Activated CD4-positive, alpha-beta T cell treated with anti-CD3 and anti-CD28 coated beads for 48 hours (primary cell): ENCODE measurements at places on chromosomes 5 and 9.

GRCh38 chr5:105168806-105169205, 1606.2 kb upstream of the NUDT12 start:
- DNase-seq = no peak

GRCh38 chr5:81850501-81851357, 99.8 kb upstream of the SSBP2 start:
- DNase-seq = no peak

DNA sequence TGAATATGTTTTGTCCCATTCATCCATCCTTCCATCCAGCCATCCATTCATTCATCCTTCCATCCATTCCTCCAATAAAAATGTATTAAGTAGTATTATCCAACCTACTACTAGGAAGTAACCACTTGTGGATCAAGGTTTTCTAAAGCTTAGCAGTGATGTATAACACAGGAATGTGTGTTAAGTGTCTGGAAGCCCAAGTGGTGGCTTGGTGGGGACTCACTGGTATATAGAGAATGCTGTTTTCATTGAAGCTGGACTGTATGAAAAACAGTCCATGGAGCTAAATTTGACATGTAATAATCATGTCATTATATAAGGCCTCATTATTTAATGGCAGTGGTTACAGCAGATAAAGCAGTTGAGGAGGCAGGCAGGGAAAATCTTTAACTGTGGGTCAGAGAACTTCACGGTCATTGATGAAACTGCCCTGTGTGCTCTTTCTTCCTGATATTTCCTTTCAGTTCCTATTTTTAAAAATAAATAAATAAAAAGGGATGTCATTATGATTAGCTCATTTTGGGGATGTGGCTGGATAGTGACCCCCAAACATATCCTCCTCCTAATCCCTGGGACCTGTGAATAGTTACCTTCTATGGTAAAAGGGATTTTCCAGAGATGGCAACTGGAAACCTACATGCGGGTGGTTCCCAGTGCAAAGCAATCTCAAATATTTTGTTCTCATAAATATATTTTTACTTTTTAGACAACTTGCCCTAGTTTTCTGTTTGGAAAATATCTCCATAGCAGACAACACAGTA, 82.3 kb downstream of the DAPK1 start:
- DNase-seq = no peak

DNA sequence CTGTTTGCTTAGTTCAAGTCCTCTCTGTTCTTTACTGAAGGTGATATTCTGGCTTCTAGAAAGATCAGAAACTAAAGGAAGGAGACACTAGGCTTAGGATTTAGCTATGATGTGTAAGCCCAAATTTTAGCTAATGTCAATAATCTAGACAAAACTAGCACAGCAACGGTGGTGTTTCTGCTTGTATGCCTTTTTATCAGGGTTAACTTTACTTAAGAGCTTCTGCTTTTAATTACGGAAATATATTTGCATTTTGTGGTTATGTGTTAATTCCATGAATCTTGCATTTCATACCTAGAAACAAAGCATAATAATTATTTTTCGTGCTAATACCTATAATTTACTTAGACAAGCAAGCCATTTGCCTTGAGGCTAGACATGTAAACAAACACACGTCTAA, 96.1 kb downstream of the PAX5 start:
- no peak for DNase-seq

GRCh38 chr5:7664208-7664607, 186.7 kb downstream of the CFAP90 start:
- no peak for DNase-seq

GRCh38 chr5:150350524-150351344, 6.8 kb upstream of the TCOF1 start:
- peak; percentile 70 for DNase-seq

- DNase-seq = no peak
Observed at GRCh38 chr5:72659726-72660125, 152.5 kb upstream of the ZNF366 start.

DNA sequence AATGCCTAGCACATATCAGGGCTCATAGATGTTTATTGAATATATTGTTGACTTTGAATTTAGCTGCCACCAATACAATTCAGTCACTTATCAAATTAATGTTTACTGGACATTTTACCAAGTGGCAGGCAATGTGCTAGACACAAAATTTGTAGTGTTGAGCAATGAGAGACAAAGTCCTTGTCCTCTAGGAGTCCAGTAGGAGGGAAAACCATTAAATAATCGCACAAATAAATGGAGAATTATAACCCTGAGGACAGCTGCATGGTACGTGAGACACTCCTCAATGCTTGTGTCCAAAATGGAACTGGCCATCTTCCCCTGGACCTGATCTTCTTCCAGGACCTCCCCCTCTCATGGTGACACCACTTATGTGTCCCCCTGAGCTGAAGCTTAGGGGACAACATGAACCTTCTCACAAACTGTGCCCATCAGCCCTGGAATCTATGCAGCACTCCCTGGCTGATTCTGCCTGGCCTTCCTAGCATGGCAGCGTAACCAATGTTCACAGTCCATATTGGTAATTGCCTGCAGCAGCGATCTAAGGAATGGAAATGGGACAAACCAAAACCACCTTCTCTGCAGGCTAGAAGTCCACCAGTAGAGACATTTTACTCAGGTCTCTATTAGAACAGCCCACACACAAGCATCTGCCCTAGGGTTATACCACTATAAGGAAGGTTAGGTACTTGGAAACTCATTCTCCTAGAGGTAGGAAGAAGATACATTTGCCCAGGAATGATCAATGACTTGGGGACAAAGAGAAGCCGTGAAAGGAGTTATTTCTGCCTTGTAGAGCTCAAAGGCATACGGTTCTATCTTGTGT, 75.5 kb downstream of the FGF1 start:
- DNase-seq = no peak

- DNase-seq = no peak
Observed at GRCh38 chr9:119761812-119762211, 392.6 kb upstream of the BRINP1 start.

DNA sequence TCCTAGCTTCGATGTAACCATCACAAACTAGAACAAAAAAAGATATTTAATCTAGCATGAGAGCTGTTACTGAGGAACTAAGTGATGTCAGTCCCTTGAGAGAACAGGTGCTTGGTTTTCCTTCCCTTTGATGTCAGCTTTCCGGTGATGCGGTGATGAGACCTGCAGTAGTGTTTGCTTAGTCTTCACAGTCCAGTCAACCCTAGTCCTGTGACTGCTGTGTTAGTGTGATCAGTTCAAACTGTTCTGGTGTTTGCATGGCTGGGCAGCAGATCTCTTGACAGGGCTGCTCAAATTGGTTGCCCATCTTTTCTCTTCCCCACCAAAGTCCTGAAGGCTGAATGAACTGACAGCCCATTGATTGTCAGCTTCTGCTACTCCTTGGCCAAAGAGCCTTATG, 608.6 kb upstream of the DAB2 start:
- peak; percentile 8 for DNase-seq

DNA sequence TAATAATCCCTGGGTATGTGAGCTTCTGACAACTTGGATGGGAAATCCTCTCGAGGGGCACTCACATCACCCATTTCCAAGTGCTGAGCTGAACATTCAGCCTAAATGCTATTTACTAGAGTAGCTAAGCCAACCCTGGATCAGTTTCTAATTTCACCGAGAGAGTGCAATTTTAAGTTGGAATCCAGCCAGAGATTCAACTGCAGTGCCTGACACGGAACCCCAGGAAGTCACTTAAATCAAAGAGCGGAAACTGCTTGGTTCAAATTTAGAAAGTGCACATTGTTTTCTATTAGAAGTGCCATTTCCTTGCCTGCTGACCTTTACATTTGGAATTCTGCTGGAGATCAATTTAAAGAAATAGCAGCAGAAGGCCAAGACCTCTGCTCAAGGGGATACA, 8.8 kb downstream of the SPRY4 start:
- DNase-seq = no peak

DNA sequence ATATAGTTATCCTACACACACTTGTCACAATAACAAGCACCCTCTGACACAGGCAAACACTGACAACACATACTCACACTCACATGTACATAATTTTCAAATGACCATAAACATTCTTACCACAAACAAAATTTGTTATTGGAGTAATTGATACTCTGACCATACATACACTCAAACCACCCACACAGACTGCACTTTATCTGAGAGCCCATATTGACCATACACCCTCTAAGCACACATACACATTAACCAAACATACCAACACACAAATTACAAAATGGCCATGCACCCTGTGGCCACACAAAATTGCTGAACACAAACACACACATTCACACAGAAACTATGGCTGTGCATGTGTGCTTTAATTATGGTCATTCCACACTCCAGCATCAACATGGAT, 79.1 kb upstream of the FAM120A start:
- DNase-seq = no peak

GRCh38 chr5:146399481-146399880, 47.7 kb upstream of the TCERG1 start:
- no peak for DNase-seq

DNA sequence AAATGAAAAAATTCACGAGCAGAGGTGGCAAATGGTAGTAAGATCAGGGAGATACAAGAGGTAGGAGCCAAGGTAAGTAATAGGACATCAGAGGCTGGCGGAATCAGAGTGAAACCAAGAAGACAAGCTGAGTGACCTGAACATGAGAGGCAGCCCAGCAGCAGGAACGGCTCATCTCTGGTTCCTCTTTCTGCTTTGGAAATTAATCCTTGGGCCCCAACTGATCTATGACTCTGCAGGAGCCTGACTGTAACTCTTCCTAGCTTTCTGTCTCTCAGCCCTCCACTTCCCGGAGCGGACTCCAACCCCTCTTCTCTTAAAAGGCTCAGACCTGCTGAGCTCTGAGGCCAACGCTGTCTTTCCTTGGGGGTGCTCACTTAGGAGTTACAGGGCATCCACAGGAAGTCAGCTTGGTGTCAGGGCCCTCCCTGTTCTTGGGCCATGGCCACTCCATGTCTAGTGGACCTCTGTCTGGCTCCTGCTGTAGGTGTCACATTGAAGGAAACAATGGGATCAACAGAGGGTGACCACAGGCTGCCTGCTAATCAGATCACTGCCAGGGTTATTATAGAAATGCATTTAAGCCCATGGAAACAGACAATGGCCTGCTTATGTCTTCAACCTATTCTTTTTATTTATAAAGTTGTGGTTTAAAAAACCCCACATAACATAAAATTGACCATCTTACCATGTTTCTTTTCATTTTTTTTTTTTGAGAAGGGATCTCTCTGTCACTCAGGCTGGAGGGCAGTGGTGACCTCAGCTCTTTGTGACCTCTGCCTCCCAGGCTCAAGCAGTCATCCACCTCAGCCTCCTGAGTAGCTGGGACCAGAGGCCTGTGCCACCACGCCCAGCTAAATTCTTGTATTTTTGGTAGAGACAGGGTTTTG, 22.5 kb upstream of the SHB start:
- no peak for DNase-seq

- DNase-seq = no peak
Observed at GRCh38 chr5:180105827-180106312, 34.3 kb upstream of the RNF130 start.

DNA sequence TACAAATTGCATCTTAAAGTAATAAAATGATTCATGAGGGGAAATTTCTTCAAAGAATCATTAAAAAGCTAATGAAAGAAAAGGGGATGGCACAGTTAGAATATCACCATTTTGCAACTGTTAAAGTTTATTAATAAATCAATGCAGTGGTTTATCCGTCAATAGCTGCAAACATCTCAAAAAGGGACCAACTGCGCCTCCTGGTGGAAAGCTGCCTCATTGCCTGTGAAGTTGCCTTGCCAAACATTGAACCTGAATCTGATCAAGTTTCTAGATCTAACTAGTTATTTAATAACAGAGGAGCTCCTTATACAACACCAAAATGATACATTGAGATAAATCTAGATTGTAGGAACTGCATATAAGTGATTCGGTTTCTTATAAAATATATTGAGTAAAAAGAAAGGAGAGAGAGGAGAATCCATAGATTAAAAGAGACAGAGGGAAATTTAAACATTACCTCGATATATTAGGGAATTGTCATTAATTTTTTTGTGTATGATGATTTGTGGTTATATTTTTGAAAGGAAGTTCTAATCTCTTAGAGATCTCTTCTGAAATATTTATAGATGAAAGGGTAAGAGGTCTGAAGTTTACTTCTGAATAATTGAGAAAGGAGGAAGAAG, 6.9 kb upstream of the NDUFB6 start:
- DNase-seq = peak; percentile 84

GRCh38 chr5:176943816-176944215, 44.7 kb upstream of the HK3 start:
- no peak for DNase-seq

DNA sequence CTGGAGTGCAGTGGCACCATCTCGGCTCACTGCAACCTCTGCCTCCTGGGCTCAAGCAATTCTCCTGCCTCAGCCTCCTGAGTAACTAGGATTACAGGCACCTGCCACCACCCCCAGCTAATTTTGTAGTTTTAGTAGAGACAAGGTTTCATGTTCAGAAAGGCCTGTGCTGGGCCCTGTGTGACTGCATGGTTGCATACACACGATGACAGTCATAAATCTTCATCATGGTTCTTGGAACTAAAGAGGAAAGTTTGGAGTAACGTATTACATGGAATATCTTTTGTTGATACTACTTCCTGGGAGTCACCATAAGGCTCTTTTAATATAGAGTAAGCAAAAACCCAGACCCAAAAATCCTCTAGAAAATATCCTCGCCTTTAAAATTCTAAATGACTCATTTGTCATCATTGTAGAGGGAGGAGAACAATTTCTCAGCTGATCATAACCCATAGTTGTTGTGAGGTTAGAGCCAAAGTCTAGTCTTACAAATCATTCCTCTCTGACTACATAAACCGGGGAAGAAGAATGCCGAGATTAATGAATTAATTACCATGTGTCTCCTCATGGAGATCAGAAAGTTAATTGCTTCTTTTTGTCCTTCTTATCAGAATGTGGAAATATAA, 47.0 kb downstream of the KLF9 start:
- DNase-seq = no peak

DNA sequence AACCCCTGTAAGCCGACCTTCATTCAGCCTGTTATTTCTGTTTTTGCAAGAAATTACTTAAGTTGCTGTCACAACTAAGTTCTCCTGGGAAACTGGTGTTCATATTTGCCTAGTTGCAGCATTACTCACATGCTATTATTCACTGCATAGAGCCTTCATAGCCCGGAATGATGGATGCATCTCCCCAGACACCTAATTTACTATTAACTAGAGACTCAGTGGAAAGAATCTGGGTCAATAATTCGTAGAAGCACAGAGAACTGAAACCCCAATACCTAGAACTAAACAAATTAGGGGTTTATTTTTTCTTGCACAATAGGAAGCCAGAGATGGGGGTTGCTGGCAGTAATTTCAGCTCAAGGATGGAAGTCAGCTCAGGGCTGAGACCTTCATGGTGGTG, 45.7 kb upstream of the FAM170A start:
- DNase-seq = no peak

- peak; percentile 42 for DNase-seq
Observed at GRCh38 chr5:96660971-96661854, 963 bp upstream of the CAST start.
